ENCODE measurements at places on chromosomes 6 and 20.
A peak's percentile ranks its signal among the peaks of the same experiment; 100 is the strongest.

- no peak for DNase-seq
Measured at GRCh38 chr6:16657768-16658167, 103.5 kb downstream of the ATXN1 start.

GRCh38 chr6:72534236-72534635, 87.6 kb upstream of the KCNQ5 start:
- DNase-seq: no peak

DNA sequence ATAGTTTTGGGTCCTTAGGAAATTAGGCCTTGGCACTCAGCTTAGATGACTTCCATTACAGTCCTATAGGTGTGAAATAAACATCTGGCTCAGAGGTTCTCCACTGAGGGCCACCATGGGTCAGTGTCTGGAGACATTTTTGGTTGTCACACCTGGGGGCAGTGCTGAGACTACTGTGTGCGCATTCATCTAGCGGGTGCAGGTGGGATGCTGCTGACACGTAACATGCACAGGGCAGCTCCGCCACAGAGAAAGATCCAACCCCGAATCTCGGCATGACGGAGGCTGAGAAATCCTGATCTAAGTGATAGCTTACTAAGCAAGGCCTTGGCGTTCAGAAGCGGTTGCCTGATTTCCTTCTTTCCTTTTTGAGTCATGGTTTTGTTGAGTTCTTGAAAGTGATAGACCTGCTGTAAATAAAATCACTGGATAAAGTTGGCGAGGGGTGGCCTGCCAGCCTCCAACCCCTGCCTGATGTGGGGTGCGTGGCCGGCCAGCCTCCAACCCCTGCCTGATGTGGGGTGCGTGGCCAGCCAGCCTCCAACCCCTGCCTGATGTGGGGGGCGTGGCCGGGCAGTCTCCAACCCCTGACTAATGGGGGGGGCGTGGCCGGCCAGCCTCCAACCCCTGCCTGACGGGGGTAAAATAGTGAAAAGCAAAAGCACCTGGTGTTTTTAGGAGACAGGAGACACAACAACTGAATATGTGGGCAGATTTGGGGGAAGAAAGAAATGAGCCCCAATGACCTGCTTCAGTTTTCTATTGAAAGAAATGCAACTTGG, 158.1 kb downstream of the CDH26 start:
- DNase-seq: no peak

DNA sequence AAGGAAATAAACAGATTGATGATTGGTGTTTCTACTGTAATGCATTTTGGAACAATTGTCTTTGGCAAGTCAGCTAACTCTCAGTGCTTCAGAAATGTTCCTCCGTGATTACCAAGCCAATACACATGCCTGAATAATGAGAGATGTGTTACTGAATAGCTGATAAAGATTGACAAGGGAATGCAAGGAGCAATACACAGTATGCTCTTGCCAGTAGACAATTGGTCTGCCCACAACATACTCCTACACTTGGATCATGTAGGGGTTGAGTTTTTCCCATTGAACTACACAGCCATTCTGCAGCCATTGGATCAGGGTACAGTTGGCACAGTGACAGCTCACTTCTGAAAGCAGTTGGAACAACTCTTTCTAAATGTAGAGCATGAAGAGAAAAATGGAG, 5.6 kb upstream of the GJB7 start:
- DNase-seq: no peak

DNA sequence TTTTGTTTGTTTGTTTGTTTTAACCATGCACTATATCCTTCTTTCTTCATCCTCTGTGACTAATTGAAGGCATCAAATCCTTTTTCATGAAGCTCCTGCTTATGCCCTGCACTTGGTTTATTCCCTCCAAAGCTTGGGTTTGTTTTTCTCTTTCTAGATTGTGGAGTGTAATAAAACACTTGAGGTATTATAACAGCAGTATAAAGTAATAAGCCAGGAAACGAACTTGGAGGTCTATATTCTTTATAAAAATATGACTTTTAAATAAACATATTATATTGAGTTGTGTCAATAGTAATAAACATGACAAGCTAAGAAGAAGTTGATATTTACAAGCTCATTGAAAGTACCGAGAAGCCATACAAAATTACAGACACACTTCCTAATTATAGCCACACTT, 659.4 kb downstream of the RFPL4B start:
- no peak for DNase-seq

DNA sequence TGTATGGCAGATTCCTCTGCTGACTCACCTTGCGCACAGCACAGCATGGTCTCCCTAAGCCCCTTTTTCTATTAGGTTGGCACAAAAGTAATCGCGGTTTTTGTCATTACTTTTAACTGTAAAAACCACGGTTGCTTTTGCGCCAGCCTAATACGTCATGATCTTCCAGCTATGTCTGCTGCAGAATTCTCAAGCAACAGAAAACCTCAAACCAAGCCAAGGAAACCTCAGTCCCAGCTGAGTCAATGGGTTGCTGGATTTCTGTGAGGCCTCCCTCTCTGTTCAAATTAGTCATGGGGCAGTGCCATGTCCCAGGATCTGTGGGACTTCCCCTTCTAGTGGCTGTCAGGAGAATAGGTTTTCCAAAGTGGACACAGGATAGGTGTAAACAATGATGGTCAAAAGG, 15.7 kb upstream of the ENPP1 start:
- DNase-seq: no peak

- no peak for DNase-seq
Measured at GRCh38 chr6:169961772-169962561, 210.5 kb downstream of the ERMARD start.

DNA sequence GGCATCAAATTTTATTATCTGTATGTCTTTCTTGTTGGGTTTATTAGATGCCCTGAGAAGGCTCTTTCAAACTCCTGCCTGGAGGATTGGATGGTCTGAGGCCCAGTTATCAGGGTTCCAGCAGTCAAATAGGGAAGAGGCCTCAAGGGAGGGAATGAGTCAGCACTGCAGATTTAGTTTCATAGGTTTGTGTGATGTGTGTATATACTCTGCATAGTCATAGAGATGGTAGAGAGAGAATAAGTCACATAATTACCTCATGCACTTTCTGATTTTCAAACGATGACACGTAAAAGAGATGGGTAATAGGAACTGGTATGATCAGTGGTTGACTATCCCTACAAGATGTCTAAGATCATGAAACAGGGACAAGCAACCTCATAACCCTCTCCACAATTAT, 82.1 kb downstream of the ADAT2 start:
- DNase-seq: no peak

DNA sequence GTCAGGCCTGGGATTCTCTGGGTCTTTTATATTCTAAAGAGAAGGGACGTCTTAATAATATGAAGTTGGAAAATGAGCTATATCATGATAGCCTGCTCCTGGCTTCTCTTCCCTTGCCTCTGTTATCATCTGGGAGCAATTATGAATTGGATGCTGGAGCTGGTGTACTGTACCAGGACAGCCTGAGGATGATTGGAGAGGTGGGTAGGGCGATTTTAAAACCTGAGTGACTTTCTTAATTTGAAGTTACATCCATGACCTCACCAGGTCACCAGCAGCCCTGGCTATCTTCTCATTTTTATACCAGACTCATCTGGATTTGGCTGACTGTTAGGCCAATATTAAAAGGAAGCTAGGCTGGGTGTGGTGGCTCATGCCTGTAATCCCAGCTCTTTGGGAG, 317.6 kb downstream of the CLIC5 start:
- DNase-seq: no peak

DNA sequence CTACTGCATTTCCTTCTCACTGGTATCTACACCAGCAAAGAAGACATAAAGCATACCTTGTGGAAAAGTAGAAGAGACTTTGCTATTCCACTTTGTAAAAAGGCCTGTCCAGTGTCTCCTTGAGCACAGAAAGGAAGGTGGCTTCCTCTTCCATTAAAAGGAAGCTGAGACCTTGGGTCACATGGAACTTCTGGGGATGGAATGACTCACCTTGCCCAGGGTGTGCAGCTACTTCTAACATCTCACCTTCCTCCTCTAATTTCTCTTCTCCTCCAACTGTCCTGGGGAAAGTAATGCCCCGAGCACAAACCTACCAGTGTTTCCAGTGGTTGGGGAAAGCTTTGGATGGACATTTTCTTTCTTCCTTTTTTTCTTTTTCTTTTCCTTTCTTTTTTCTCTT, 848.8 kb upstream of the MAP3K7 start:
- DNase-seq: no peak

DNA sequence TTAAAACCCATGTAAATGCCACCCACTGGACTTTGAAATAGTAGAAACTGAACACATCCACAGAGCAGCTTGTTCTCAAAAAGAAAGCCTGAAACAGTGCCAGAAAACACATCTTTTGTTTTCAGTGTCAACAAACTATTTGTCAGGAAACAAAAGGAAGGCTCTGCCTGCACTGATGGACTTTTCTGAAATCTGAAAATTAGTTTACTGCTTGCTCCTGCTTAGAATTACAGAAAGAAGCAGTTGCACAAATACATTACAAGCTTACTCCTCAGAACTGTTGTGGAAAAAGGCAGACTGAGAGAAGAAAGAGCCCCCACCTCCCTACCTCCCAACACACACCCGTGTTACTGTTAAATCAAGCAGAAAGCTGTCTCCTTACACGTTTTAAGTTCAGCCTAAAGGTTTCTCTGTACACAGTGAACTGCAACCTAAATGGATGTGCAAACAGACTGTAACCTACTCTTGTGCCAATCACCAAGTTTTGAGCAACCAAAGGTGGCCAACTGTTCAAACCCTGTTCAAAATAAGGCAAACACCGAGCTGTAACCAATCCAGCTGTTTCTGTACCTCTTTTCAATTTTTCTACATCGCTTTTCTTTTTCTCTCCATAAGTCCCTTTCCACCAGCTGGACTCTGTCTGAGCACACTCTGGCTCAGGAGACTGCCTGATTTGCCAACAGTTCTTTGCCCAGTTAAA, 43.7 kb downstream of the FRK start:
- no peak for DNase-seq

GRCh38 chr6:78243519-78243918, 590.7 kb downstream of the MEI4 start:
- no peak for DNase-seq

DNA sequence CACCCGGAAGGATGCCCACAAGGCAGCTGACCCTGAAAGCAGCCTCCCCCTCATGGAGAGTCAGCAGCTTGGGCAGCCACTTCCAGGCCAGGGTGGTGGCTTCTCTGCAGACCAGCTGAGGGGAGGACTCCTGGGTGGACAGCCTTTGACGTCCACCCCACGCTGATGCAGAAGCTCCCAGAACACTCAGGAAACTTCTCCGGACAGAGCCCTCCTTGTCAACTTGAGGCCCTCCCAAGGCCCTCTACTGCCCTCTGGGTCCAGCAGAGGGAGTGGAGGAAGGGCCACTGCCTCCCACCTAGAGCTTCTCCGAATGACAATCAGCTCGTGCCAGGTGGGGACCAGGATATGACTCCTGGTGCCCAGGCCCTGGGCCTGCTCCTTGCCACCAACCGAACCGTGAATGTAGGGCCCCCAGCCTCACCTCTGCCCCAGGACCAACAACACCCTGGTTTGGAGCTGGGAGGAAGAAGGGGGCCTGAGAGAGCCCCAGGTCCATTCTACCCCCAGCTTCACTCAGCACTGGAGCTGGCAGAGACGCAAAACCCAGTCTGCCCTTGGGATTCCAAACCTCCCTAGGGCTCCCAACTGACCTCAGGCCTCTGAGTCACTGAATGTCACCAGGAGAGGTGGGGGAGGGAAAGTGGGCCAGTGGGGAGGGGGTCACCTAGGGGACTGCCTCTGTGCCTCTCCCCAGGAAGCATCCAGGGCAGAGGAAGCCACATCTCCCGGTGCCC, 10.9 kb upstream of the SLC22A7 start:
- no peak for DNase-seq

GRCh38 chr6:36791085-36791484, 48.2 kb downstream of the CPNE5 start:
- no peak for DNase-seq

DNA sequence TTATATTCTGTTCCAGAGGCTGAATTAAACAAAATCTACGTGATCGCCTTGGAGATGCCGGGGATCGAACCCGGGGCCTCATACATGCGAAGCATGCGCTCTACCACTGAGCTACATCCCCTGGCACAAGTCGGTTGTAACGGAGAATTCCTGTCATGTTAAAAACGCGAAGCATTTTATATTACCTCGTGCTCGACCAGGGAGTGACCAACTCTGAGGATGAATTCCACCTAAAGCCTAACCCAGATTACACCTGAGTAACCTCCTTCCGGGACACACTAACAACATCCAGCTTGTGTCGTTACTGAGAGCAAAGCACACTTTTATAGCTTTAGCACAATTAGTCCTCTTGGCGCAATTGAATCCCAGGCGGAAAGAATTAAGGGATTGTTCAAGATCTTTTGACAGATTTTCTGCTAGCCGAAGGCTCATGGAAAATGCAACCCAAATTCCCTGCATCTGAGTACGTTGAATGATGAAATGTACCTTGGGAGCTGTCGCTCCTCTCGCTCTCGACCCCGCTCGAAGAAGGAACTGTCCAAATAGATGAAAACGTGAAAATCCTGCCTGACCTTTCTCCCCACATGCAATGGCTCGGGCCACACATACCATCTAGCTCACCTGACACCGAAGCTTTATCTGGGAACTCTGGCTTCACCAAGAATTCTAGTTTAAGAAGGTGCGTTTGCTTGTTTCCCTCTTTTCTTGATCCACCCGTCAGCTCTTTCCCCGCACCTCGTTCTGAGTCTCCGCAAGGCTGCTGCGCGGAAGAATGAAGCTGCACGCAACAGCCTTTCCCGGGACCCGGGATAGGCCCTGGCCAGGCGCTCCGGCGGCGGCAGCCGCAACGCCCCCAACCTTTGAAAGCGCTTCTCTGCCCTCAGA, 148.3 kb downstream of the GPX5 start:
- peak; percentile 61 for DNase-seq

DNA sequence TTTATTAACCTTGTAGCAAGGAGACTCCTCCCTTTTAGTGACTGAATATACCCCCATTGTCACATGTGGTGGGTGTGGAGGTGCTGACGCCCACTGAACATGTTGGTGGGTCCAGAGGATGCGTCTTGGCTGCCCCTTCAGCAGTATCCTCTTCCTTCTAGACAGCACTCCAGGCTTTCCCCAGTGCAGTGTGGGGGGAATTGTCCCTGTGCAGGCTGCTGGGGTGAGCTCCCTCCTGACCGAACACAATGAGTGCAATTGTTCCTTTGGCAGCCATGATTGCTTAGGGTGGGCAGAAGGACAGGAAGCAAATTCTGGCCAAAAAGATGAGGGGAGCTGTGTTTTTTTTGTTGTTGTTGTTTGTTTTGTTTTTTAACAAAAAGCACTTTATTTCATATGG, 209.3 kb upstream of the PDE10A start:
- no peak for DNase-seq

DNA sequence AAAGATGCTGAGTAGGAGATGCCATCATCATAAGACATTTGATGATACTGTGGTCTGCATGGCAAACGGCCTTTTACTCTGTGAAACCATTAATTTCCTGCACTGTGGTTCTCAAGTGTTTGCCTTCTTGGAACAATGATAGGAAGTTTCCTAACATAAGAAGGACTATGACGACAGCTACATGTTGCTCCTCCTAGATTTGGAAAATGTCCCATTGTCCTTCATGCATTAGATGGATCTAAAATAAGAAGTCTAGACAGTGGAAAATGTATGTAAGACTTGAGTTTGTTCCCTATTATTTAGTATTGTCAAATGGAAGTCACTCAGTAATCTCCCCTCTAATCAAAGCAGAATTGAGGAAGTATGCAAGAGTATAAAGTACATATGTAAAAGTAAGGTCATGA, 98.5 kb upstream of the TMEM170B start:
- no peak for DNase-seq

- no peak for DNase-seq
Measured at GRCh38 chr6:96659084-96659845, 96.3 kb downstream of the FHL5 start.

GRCh38 chr6:713351-713750, 20.4 kb upstream of the EXOC2 start:
- DNase-seq: no peak
